Kidney tubule cell (primary cell): ENCODE measurements at places on chromosomes 5 and 9.
A peak's percentile ranks its signal among the peaks of the same experiment; 100 is the strongest.

GRCh38 chr9:128208946-128209669 is 5.9 kb downstream of the DNM1 start:
- DNase-seq: no peak

DNA sequence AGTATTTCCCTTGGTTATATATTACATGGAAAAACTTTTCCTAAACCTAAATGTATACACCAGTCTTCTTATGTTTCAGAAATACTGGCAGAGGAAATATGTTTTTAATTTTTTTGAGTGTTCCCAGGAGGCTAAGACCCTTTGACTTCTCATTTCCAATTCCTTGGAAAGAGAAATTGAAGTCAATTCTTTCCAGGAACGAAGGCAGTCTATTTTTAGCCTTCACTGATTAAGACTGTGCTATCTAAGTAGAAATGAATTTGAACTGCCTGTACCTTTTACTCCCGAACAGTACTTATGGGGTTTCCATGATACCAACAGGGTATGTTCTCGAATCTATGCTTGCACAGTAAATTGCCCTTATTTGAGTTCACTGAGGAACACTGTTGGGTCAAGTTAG is 340.3 kb upstream of the CD180 start:
- no peak for DNase-seq

DNA sequence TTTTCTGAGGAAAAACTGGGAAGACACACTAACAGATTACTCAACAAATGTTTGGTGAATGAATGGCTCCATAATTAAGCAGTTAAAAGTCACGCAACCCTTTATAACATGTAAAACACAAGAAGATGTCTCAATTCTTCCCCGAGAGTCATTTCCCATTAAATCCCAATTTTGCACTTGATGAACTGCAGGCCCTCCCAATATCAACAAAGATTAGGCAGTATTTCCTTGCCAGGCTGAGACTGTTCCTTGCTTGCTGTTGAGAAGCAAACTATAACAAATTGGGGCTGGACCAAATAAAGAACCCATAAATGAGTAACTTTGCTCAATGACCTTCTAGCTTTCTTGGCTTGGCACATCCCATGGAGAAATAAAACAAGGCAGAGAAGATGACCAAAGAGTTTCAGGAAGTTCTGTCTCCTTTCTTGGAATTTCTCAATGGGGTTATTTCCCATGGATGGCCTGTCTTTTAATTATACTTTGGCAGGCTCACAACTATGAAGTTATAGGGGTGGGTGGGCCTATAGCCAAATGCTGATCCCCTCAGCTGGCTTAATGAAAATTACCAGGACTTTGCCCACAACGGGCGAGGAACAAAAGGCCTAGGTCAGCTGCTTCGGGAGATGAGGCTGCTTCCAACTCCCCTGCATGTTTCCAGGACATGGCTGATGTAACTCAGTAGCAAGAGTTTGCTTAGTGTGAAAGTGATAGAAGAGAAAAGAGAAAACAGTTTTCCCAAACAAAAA is 243.1 kb upstream of the RFX3 start:
- no peak for DNase-seq

DNA sequence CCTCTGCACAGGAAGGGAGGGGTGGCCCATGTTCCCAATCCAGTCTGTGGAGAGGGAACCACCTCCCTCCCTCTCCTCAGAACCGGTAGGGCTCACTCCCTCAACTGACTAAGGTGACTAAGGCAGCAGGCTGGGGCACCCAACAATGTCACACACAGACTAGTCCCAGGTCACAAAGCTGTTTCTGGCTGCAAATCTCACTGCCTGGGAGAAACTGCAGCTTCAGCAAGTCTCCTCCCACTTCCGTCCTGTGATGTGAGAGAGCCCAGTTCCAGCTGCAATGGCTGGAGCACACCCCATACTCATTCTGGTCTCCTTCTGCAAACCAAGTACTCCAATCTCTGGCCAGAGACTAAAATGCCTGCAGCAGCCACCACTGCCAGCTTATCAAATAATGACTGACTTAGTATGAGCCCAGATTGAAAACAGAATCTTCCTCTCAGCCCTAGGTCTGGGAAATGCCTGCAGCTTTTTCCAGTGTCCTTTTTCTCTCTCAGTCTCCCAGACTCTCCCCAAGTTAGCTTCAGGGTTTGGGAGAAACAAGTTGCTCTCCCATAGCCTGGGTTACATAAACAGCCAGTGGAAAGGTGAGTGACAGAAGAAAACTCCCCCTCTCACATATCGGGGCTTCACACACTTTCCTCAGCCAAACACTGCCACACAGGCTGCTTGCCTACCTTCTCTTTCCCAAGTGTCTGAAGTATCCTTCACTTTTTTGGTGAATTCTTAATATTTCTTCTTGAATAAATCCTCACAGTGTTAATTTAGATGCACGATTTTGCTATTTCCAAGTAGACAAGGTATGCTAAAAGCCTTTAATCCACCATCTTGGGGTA is 247.4 kb upstream of the RASA1 start:
- DNase-seq: peak; percentile 54

DNA sequence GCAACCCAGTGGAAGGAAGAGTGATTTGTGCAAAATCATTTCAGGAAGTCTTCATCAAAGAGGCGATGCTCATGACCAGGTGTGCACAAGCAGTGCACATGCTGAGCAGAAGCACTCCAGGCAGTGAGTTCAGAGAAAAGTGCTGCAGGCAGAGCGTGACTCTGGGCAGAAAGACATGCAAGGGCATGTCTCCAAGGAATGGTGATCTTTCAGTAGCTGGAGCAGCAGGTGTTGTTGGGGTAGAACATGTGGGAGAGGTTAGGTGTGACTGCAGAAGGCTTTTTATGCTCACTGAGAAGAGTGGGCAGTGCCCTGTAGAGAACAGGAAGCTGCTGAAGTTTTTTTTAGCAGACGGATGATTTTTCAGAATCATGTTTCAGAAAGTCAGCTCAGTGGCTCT is 545.4 kb upstream of the TLE4 start:
- peak; percentile 50 for DNase-seq

DNA sequence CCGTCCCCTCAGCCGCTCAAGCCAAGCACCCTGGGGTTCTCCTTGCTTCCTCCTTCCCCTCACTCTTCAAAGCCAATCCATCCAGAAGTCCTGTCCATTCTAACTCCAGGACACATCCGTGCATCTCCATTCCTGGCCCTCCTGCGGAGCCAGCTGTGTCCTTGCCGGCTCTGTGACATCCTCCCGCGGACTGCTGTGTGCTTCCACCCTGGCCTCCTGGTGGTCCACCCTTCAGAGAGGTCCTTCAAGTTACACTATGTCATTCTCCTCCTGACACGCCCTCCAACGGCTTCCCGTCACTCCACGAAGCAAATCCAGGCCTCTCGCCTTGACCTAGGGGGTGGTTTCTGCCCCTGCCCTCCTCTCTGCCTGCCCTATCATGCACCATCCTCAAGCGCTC is 13.0 kb upstream of the SCGB3A1 start:
- no peak for DNase-seq

DNA sequence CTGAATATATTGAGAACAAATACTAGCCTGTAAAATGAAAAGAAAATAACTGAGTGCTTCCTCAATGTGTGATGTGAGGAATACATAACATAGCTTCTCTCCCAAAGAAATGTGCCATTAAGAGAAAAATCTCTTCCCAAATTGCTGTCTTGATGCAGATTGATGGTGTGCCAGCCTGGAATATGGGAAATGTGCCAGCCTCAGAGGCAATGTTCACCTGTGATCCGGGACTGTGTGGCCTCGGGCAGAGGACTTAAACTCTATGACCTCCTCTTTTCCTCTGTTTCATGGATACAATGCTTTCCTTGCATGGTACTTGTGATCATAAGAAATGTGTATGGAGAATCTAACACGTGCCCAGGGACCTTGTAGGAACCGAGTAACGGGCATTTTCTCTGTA is 370.9 kb downstream of the DIRAS2 start:
- DNase-seq: no peak

DNA sequence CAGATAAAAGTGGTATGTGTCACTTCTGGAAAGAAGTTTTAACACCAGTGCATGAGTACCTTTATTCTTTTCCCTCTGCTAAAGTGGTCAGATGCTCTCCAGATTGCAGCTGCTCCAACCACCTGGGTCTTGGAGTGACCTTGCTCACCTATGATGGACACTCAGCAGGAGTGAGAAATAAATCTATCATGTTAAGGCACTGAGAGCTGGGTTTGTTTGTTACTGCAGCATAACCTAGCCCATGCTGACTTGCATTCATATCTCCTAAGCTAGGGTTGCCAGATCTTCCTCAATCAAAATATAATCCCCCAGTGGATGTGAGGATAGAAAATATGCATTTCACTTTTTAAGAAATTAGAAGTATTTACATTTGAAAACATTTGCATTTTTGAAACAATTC is 295.9 kb downstream of the AGTPBP1 start:
- no peak for DNase-seq

DNA sequence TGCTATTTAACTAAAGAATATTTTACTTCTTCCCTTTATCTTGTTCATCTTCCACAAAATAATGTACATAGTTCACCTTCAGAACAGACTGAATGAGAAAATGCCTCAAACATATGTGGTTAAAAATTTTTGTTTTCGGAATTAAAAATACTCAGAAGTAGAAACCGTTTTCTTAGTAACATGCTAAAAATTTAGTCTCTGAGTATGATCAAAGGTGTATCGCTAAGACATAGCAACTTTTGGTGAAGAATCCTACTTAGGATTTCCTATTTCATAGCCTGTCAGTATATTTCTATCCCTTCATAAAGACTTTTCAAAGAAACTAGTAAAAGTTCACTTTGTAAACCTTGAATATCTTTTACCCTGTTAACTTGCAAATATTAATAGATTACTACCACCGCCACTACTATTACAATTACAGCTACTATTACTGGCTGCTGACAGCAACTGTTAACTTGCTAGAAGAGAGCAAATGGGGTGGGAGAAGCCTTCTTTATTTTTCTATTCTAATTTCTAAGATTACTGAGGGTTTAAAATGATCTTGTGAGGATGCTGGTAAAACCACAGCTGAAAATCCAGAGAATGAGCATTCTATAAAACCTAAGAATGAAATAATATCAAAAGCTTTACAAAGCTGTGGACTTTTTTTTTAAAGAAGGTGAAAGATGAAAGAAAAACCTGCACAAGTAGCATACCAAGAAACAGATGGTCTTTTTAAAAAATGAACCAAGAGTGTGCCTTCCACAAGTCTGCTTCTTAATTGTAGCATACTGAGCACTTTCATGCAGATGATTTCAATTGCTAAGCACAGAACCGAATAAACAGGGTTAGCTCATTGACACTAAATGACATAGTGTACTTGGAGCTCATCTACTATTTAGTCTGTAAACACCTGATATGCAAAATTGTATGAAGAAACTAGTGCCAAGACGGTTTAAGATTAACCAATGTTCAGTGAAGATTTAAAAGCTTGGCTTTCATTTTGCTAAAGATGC is 246.3 kb upstream of the EFNA5 start:
- DNase-seq: no peak
